Activated CD4-positive, alpha-beta memory T cell treated with anti-CD3 and anti-CD28 coated beads, Interleukin-2, amount 10 ng/mL, durations not matched to agents 7 days and 5 days (primary cell): ENCODE measurements at places on chromosomes 6 and 20. TPM values are rescaled to one million over a fixed set of nuclear protein-coding genes. Genes with fewer than 3 reads are reported as not detected.

The DAAM2 gene
- not detected for total RNA-seq

DNA sequence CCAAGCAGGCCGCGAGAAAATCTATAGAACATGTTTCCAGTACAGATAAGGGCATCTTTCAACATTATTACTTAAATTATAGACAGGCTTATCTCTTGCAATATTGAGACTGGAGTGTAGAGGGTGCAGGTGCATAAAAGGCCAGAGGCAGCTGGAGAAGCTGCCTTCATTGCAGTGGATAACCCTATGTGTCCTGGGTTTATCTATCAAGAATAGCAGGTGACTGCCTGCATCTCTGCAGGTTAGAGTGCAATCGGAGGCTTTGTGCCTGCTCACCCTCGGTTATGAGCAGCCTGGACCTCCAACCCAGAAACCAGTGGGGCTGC is 28.7 kb upstream of the ECI2 start:
- DNase-seq, result no peak

- DNase-seq, result no peak
Measured at GRCh38 chr6:89122625-89123024, 4.8 kb upstream of the SRSF12 start.

GRCh38 chr6:104700371-104701185 is 159.1 kb downstream of the HACE1 start:
- DNase-seq, result no peak

DNA sequence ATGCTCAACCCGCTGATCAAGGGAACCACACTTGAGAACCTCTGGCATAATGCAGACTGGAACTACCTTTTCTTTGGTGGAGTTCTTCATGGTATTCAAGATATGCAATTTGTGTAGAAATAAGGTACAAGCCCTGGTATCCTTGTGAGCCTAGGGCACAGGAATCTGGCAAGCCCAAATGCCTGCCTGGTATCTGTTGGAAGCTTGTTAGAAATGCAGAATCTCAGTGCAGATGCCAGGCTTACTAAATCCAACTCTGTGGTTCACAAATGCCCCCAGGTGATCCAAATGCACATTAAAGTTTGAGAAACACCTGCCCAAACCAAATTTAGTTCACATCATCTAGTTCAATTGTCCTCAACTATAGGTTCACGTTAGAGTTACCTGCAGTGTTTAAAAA is 159.8 kb upstream of the LAMP5 start:
- no peak for DNase-seq

GRCh38 chr6:112415366-112415765 is 68.2 kb downstream of the RFPL4B start:
- no peak for DNase-seq

GRCh38 chr6:98215531-98215930 is 618.8 kb upstream of the POU3F2 start:
- DNase-seq, result no peak

The EPPIN gene
- total RNA-seq, result not detected

- DNase-seq, result no peak
Measured at GRCh38 chr20:53524589-53525312, 68.9 kb downstream of the ZNF217 start.

- DNase-seq, result no peak
Measured at GRCh38 chr6:30206152-30206551, 7.1 kb downstream of the TRIM26 start.

DNA sequence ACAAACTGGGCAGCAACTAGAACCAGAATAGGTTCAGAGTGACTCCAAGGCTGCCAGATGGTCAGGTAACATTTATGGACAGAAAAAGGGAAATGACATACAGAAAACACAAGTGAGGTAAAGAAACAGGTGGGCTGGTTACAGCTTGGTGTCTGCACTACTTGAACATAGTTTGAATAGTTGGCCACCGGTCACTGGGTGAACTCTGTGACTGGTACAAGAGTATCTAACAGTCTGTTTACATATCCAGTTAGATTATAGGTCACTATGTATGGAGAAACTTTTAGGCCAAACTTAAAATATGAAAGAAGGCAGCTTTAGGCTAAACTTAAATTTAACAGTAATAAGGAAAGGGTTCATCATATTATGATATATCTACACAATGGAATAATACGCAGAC is 32.9 kb downstream of the LCA5 start:
- no peak for DNase-seq

The TRIM31 gene
- total RNA-seq, result not detected

DNA sequence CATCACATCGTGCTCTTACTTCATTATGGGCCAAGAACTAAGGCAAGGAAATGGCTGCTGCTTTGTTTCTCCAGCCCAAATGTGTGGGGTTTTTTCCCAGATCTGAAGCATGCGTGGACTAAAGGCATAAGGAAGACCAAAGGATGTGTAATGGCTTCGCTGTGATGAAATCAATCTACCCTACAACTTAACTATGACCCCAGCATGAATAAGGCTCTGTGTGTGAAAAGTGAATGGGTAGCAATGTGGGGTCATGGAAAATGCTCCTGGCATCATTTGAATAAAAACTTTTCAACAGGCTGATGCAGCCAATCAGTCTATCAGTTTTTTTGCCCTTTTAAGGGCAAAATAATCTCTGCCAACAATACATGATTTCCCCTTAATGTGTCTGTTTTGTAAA is 50.3 kb upstream of the ISM1 start:
- no peak for DNase-seq

The PERP gene
- 18.0 TPM for total RNA-seq

DNA sequence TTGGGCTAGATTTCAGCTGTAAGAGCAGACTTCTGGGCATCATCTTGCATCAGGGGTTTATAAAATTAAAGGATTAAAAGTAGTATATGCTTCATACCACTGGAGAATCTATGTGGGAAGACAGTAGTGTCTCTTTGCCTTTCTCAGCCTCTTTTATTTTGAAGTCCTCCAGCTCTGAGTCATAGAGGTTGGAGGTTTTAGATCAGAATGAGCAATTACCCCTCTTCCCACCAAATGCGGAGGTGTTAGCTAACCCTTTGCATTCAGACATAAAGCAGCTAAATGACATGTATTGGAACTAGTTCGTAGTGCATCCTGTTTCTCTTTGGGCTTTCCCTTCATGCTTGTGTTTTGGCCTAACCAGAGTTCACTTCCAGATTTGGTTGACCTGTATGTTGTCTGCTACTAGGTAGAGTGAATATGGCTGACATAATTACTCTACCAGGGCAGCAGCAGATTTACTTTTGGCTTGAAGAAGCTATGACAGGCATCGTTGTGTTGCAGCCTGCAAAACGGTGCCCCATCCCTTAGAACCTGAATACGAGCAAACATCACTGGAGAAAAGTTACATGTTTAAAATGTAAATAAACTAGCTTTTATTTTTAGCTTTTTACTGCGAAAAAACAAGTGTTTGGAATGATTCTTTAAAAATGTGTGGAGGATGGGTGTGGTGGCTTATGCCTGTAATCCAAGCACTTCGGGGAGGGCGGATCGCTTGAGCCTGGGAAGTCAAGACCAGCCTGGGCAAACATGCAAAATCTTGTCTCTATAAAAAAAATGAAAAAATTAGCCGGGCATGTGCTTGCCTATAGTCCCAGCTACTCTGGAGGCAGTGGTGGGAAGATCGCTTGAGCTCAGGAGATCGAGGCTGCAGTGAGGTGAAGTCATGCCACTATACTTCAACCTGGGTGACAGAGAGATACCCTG is 82.2 kb downstream of the MYO6 start:
- peak; percentile 24 for DNase-seq

The EYA2 gene
- 0.28 TPM for total RNA-seq

DNA sequence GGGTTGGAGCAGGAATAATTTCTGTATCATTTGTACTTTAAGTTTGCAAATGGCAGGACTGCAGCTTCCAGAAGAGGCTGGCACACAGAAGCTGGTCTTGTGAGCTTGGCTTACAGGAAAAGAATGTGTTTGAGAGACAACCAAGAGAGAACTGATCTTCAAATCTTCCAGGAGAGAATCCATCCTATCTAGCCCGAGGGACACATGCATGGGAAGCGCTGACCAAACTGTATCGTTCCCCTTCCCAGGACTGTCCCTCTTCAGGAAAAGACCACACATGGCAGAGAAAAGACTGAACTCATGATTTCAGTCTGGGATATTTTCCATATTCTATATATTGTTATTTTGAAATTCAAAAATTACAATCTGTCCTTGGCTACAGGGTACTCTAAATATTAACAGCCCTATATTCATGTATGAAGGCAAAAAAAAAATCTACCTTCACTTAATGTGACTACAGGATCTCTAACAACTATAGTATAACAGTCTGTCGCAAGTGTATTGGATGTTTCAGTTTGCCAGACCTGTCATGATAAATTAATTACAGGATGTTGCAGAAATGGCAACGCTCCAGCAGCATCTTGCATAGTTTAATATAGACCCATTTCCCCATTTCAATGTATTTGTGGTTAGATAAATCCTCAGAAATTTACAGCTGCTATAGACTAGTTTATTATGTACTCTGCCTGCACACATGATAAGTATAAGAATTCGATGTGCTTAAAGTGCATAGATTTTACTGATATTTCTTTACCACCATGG is 99.4 kb downstream of the MYB start:
- DNase-seq, result no peak

- DNase-seq, result no peak
Measured at GRCh38 chr6:142008016-142008735, 124.5 kb upstream of the GJE1 start.

The C20orf202 gene
- total RNA-seq, result not detected

The MCM9 gene
- total RNA-seq, result 14.8 TPM

- DNase-seq, result peak; percentile 21
Measured at GRCh38 chr20:20466341-20466879, 98.5 kb downstream of the INSM1 start.

- DNase-seq, result no peak
Measured at GRCh38 chr20:62886709-62887058, 25.1 kb upstream of the TCFL5 start.

The SYCP2L gene
- total RNA-seq, result not detected

The ENPP5 gene
- not detected for total RNA-seq

The VSX1 gene
- total RNA-seq, result not detected

DNA sequence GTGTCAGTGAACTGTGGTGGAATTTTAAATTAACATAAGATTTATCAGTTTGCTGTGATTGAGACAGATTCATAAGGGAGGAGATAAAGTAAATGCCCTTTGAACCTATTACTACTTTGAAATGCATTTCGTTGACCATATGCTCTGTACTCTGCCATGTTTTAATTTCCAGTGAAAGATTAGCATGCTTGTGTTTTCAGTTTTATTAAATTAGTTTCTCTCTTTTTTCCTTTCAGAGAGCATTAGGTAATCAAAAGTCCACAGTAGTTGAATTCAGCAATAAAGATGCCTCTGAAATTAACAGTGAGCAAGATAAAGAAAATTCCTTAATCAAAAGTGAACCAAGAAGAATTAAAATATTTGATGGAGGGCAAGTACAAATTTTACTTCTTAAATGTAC is 117.4 kb downstream of the HIVEP1 start:
- DNase-seq, result no peak

The GMPR gene
- 3.4 TPM for total RNA-seq

DNA sequence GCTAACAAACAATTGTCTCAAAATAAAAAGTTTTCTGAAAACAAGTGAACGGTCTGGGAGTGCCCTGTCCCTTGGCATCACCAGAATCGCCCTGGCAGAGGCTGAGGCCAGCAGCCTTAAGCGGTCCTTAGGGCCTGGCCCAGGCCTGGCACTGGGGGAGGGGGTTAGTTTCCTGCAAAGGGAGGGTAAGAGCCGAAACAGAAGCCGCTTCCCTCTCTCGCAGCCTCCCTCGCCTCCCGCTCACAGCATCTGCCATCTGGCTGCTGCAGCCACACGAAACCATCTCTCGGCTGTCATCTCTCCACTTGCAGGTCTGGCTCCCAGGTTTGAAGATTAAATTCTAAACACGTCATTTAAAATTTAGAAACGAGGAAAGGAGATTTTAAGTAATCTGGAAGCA is 31.5 kb downstream of the PMEPA1 start:
- DNase-seq, result no peak

GRCh38 chr6:137076277-137077068 is 31.7 kb upstream of the IL20RA start:
- peak; percentile 66 for DNase-seq

DNA sequence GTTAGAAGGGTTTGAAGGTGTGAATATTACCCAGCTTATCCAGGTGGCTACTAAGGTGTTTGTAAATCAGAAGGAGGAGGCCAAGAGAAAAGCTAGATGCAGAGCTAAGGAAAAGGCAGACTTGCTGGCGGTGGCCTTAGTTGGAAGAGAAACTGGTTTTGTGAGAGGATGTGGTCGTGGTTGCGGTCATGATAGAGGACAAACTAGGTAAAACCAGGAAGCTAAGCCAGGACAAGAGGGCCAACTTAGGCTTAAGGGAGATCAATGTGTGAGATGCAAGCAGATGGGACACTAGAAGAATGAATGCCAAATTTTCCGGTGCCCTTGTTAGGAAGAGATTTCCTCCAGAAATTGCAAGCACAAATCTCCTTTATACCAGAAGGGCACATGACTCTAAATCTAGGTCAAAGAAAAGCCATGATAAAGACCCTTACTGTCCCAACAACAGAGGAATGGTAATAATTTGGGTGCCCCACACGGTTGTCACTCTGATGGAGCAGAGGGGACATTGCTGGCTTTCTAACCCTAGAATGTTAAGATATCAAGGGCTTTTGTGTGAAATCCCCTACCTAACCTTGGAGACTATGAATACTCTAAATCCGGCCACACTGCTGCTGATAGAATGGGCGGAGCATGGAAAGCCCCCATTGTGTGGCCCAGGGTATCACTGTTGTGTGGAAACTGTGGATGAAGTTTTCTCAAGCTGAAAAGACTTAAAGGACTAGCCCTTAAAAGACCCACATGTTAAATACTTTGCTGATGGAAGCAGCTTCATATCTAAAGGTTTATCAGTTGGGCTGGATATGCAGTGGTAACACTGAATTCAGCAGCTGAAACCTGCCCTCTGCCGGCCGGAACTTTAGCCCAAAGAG is 7.8 kb downstream of the IL22RA2 start:
- peak; percentile 76 for DNase-seq

- DNase-seq, result no peak
Measured at GRCh38 chr6:91720324-91720723, 1133.5 kb upstream of the MAP3K7 start.

GRCh38 chr6:125802383-125802782 is 11.6 kb downstream of the NCOA7 start:
- no peak for DNase-seq

The SLC35D3 gene
- not detected for total RNA-seq

The ADGB gene
- total RNA-seq, result not detected

DNA sequence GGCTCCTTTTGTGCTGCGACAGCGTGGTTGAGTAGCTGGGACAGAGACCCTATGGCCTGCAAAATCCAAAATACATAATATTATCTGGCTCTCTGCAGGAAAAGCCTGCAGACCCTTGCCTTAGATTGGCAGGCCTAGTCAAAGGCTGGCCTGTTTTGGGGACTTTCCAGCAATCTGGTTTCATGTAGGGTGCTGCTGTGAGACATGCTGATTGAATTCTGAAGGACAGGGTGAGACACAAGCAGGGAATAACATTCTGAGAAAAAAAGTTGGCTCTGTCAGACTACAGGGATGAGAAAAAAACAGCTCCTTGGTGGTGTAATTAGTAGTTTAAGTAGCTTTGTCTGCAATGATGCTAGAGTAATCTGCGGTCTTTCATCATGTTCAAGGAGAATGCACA is 402.7 kb upstream of the AGPAT4 start:
- no peak for DNase-seq

GRCh38 chr6:33288141-33288920 is 708 bp downstream of the WDR46 start:
- no peak for DNase-seq
